A549 treated with dexamethasone at 1 μM for 4 hours (cell line): ENCODE measurements at places on chromosomes 2 and 18. TPM values are rescaled to one million over a fixed set of nuclear protein-coding genes. Genes with fewer than 3 reads are reported as not detected.

Gene NT5DC4
- 0.05 TPM in 1 of 5 replicates, not detected in the others for total RNA-seq

Gene CD8B2
- total RNA-seq = not detected in 5 replicates

Gene SKA1
- 12.4 to 15.3 TPM (median 13.4 TPM) in 5 replicates for total RNA-seq

Gene SPRED2
- total RNA-seq = 31.0 to 41.3 TPM (median 36.3 TPM) in 5 replicates
